Lung (tissue), 17 donors: ENCODE measurements at places on chromosomes 7 and 10. TPM values are rescaled to one million over a fixed set of nuclear protein-coding genes. Genes with fewer than 3 reads are reported as not detected.

MOGAT3 gene
- polyA plus RNA-seq: not detected

PURB gene
- polyA plus RNA-seq: 8.8 TPM

FOXP2 gene
- 0.93 TPM for polyA plus RNA-seq

PKD2L1 gene
- 0.88 TPM for polyA plus RNA-seq

PDK4 gene
- polyA plus RNA-seq: 20.1 TPM
